CD4-positive, alpha-beta T cell treated with Interleukin-17A for 1 hour (primary cell): ENCODE measurements at places on chromosomes 4 and X.

- no peak for DNase-seq
Observed at GRCh38 chrX:150363561-150364346, 637 bp downstream of the MAMLD1 start.

GRCh38 chrX:19382555-19383145 is 38.9 kb downstream of the PDHA1 start:
- peak; percentile 37 for DNase-seq

DNA sequence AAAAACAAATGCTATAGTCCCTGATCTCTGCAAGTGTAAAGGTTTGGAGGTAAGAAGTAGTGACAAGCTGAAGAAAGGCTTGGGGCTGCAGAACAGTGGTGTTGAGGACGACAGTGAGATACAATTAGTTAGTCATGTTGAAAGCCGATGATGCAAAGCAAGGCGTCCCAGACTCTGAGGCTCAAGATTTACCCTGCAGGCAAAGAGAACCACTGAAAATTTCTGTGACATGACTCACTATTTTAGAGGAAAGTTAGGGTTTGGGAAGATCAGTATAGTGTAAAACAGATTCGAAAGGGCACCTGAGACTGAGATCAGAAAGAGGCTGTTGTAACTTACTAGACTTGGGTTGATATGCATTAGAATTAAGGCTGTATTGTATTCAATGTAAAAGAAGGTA is 281.3 kb upstream of the FTHL17 start:
- DNase-seq: no peak

- DNase-seq: no peak
Observed at GRCh38 chr4:185119927-185120630, 23.0 kb upstream of the SLC25A4 start.

DNA sequence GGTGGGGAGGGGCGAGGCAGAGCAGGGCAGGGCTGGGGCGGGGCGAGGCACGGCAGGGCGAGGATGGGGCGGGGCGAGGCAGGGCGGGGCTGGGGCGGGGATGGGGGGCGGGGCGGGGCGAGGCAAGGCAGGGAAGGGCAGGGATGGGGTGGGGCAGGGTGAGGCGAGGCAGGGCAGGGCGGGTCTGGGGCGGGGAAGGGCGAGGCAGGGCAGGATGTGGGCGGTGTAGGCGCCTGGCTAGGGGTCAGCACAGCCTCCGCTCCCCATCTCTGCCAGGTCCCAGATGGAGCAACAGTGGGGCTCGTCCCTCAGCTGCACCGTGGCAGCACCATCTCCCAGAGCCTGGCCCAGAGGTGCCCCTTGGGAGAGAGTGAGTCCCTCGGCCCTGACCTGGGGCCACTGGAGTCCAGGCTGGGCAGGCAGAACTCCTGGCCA is 4.2 kb upstream of the SRPK3 start:
- no peak for DNase-seq

GRCh38 chrX:107199491-107199890 is 6.7 kb downstream of the NUP62CL start:
- no peak for DNase-seq
